ENCODE measurements at places on chromosomes 16 and 17.
A peak's percentile ranks its signal among the peaks of the same experiment; 100 is the strongest.

DNA sequence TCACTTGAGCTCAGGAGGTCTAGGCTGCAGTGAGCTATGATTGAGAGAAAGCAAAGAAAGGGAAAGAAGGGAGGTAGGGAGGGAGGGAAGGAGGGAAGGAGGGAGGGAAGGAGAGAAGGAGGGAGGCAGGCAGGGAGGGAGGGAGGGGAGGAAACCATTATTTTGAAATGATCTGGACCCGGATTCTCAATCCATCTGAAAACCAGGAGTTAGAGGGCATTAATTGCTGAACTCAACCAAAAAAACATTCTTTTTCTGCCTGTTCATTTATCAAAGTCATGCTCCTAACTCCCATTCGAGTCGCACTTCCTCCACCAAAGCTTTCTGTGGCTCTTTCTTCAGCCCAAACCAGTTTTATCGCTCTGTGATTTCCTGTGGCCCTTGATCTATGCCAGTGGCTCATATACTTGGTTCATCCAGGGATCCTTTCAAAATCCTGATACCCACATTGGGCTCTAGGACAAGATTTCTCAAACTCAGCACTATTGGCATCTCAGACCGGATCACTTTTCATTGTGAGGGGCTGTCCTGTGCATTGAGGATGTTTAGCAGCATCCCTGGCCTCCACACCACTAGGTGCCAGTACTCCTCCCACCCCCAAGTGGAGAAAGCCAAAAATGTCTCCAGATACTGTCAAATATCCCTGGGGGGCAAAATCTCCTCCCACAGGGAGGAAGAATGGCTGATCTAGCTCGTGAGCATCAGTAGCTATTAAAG is 38.2 kb downstream of the CMTM4 start:
- DNase-seq = no peak

DNA sequence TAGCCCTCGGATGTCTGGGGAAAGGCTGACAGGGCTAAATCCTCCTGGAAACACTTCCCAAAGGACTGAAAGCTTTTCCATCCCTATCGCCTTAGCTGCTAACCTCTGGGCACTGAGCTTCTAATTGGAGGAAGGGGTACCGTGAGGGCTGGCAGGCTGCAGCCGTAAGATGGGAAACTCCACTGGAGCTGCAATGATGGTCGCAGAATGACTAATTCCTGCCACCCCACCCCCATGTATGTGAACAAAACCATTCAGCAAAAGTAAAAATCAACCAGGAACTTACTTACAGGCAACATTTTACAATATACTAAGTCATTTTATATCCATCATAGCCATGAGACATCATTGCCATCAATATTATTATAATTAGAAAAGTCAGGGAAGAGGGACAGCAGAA is 133.3 kb downstream of the ABCC12 start:
- no peak for DNase-seq

DNA sequence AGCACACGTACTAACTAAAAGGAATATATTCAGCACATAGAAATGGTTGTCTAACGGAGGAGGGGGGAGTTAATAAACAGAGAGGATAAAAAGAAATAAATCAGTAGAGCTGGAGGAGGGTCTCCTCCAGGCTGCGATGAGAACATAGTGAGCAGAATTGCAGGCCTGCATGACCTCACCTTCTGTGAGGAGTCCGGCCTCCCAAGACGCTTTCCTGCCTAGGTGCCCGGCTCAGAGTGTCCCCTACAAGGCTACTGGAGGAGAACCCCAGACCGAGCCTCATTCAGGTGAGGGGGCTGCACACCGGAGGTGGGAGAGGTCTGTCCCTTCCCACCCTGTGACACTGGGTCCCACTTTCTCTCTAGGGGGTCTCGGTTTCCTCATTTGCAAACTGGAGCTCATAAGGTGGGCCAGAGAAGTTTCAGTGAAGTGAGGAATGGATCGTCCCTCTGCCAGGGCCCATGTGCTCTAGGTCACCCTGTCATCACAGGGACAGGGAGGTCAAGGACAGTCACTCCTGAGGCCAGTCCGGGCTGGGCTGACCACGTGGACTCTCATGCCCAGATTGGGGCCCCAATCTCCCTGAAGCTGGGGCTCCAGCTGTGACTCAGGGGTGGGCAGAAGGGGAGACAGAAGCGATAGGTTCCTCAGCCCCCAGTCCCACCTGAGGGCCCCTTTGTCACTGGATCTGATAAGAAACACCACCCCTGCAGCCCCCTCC is 3.3 kb upstream of the HBM start:
- DNase-seq = no peak

DNA sequence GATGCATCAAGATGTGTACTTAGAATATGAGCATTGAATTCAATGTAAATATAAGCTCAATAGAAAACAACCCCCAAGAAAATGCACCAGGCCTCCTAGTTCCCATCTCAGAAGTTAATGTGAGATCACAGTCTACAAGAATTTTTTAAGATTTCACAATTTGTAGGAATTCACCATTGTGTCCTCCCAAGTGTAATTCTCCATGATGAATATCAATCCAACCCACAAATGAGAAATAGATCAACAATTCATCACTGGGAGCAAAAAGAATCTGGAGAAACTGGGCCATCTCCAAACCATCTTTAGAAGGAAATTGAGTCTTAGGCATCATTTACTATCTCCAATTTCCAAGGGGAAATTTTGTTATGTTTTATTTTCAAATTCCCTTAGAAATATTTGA is 310.5 kb upstream of the GOT2 start:
- no peak for DNase-seq

- DNase-seq = no peak
These were observed 42.6 kb upstream of the CHMP6 start for GRCh38 chr17:80948976-80949450.

DNA sequence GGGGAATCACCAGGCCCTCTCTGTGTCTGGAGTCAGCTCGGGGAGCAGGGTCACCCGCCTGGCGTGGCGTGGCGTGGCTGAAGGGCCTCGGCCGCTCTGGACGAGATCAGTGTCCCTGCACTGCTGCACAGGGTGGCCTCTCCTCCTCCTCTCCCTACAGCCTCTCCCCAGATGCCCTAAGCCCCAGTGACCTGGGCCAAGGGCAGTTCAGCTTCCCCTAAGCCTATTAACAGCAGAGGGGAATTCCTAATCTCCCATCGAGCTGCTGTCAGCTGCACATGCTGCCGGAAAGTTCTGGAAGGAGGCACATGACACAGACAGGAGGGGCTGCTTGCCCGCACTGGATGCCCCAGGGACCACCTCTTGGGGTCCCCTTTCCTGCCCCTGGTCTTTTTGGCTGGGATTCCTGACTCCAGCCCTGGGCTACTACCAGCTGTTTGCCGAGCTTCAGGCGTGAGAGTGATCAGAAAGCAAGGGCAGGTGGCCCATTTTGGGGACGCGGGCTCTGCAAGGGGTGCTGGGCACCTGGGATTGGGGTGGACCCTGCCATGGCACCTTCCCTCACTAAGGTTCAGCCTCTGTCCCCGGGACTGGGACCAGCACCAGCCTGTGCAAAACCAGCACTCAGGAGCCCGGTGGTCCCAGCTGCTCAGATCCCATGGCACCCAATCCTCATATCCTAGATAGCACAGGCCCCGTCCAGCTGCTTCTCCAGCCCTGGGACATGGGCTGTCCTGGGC is 794 bp downstream of the PDE6G start:
- DNase-seq = no peak

DNA sequence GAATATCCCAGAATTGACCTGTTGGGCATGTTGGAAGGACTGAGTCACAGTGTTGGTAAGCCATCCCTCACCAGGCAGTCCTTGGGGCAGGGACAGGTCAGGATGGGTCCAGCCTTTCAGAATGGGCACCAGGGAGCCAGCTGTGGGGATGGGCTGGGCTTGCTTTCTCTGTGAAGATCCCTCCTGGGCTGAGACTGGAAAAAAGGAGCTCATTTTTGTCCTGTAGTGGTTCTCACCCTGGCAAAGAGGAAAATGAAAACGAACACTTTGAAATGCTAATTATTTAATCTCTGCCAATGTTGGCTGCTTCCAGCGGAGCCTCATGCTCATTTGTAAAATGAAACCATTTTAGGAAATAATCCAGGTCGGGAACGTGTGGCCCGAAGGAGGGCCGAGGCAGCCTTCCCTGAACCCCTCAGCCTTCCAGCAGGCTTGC is 237.5 kb upstream of the SALL1 start:
- DNase-seq = no peak

- DNase-seq = no peak
These were observed 69.0 kb downstream of the KCNJ12 start for GRCh38 chr17:21445091-21445650.

DNA sequence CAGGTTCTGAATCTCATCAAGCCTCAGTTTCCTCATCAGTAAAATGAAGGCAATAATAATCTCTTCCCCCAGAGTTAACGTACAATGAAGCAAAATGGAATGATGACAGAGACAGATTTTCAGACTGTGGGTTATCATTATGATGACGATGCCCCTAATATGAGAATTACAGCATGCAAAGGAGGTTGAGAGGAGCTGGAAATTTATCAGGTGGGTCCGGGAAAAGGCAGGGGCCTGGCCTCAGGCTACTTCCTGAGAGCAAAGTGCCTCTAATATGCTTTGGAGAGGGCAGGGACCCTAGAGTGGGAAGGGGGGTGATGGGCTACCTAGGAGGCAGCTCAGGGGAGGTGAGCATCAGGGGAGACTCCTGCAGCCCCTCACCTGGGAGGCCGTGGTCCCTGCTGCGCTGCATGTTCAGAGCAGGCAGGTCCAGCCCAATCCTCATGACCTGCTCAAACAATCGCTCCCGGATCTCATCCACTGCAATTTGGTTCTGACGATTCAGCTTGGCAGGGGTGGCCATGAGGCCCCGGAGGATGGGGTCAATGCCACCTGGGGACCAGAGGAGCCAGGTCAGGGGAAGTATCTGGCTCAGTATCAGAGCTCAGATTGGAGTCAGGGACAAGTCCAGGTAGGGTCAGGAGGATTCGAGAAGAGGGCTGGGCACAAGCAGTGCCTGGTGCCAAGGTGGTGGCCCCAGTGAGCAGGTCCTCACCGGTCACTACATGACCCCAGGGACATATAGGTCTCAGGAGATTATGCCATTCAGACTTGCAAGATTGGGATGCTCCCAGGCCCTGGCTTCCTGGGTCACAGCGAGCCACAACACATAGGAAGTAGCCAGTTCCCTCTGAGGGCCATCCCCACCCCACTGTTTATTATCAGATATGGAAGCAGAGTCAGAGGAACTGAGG is 8.1 kb downstream of the MPO start:
- no peak for DNase-seq

DNA sequence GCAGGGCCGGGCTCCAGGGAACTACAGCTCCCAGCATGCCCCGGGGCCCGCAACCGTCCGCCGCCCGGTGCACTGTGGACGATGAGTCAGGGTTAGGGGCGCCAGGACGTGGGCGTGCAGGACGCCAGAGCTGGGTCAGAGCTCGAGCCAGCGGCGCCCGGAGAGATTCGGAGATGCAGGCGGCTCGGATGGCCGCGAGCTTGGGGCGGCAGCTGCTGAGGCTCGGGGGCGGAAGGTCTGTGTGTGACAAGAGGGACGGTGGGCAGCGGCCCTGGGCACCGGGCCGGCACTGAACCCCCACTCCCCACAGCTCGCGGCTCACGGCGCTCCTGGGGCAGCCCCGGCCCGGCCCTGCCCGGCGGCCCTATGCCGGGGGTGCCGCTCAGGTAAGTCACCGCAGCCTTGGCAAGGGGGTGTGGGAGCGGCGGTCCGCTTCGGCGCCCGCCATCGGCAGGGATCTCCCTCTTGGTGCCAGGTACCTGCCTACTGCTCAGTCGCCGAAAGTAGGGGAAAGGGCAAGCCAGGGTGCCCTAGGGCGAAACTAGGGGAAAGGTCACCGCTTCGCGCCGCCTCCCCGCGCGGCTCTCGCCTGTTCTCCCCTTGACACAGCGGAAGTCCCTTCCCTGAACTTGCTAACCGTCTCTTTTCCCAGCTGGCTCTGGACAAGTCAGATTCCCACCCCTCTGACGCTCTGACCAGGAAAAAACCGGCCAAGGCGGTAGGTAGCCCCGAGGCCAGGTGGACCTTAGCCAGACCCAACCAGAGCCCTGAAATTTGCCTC is at the start of the genes ACADVL and DLG4:
Gene ACADVL, plus strand, starts transcription at position 127 of the 781 bp plus-strand sequence. Its CDS starts 47 bp downstream, at position 174.
Gene DLG4, minus strand, starts transcription at position 25 of the 781 bp plus-strand sequence.
- DNase-seq = peak; percentile 81

GRCh38 chr17:45334701-45335677 is 18.2 kb upstream of the MAP3K14 start:
- DNase-seq = no peak

DNA sequence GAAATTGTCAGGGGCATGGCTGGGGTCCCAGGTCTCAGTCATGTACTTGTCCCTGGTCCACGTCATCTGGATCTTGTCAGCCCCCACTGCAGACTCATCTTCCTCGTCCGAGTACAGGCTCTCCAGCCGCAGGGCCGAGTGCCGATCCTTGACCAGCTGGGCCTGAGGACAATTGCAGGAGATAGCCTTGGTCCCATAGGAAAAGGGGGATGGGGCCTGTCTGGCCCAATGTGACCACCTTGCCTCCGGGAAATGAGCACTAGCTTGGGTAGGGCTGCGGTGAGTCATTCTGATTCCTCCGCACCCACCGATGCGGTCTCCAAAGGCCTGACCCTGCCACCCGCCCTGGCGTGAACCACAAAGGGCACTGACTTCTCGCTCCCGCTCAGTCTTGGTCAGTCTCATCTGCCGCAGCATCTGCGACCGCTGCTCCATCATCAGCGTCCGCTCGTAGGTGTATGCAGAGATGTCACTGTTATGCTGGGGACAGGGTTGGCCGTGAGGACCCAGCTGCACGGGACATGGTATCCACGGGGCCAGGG is 1.5 kb upstream of the LCAT start:
- no peak for DNase-seq

GRCh38 chr16:51888534-51888933 is 658.4 kb downstream of the TOX3 start:
- DNase-seq = no peak

DNA sequence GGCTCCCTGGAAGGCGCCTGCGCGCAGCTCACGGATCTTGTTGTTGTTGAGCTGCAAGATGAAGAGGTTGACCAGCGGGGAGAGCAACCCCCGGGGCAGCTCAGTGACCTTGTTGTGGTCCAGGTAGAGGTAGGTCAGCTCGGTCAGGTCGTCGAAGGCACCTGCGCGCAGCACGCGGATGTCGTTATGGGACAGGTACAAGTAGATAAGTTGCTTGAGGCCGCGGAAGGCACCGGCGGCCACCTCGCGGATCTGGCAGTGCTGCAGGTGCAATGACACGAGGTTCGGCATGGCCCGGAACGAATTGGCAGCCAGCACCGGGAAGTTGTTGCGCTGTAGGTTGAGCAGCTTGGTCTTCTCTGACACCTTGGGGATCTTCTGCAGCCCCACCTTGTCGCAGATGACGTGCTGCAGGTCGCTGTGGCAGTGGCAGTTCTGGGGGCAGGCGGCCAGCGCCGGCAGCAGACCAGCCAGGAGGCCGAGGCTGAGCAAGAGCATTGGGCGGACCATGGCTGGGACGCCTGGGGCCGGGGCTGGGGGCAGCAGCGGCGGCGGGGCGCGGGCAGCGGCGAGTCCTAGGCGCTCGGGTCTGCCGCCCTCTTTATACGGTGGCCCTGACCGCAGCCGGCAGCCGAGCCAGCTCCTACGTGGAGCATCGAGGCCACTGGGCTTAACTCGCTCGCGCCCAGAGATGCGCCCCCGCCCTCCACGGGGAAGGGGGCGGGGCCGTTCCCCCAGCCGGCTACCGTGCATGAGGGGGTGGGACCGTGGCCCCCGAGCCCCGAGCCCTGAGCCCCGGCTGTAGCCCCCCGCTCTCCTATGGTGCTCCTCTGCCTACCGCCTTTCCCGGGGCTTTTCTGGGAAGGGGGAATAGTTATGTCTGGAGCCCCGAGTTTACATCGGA is at the start of gene CHAD:
Gene CHAD, minus strand, starts transcription at position 577 of the 904 bp plus-strand sequence. Its CDS starts 67 bp downstream, at position 510.
- no peak for DNase-seq

Measured in stimulated activated CD4-positive, alpha-beta T cell treated with anti-CD3 and anti-CD28 coated beads, Interleukin-4, amount 100 ng/mL, for 24 hours (primary cell).